ENCODE measurements at places on chromosomes 16 and 17.

DNA sequence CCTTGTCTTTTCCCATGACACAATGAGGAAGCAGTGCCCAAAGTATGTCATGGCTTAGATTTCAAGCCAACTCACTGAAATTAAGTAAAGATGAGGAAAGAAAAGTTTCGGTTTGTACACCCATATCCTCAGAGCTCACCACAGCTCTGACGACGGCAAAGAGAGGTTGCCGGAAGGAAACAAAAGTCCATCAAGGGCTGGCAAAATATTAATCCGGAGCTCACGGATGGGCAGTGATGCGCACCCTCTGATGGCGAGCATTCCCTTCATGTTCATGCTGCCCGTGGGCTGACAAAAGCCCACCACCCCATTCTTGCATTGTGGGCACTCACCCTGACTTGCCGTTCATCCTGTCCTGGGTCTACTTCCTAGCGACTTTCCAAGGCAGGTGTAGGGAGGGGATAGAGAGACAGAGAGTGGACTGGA is 103.1 kb downstream of the SOX9 start:
- no peak for DNase-seq

- DNase-seq, result no peak
Observed at GRCh38 chr16:86604436-86605193, 26.3 kb downstream of the FOXL1 start.

DNA sequence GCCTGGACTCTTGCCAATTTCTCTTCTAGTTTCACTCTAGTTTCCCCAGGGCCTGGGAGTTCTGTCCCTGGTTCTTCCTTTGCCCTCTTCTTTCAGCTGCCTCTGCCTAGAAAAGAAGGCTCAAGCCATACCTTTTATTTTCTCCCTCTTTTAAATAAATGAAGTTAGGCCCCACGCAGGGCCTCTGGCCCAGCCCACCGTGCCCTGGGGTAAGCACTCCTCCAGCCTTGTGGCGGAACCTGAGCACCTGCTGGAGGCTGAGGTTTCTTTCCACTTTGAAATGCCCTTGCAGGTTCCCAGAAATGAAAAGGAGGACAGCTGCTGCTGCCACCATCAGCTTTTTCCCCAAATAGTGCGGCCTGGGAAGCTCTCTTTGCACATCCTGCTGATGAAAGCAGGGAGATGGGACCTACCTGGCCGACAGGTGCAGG is 139.4 kb downstream of the CCDC182 start:
- DNase-seq, result no peak

DNA sequence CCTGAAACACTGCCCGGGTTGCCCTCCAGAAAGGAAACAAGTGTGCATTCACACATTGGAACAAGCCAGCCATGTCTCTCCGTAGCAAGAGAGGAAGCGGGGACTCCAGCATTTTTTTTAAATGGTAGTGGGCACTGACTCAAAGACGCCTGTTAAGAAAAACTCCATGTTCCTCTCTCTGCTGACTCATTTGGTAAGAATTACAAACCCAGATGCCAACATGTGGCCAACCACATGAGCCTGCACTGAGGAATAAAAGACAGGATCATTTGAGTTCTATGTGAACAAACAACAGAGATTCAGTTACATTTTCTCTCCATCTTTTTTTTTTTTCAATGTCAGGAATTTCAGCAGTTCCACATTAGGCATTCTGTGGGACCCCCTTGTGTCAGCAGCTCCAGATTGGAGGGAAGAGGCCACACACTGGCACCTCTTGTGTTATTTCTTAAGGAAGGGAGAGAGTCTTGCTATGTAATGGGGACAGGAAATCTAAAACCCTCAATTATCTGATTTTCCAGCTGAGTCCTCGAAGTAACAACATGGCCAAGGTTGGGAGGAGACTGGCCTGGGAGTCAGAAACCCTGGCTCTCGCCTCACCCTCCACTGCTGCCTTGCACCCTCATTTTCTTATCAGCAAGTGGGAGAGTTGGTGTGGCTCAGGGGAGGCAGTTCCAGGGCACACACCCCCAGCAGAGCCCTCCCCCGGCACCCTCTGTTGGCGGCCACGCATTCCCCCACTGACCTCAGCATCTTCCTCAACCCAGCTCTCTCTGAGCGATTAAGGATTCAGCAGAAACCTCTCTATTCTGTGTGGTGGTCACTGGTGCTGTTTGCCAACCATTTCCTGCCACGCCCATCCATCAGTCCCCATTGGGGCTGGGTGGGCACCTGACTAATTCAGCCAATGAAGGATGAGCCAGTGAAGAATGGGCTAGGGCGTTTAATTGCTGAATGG is 173.0 kb downstream of the FOXL1 start:
- no peak for DNase-seq

DNA sequence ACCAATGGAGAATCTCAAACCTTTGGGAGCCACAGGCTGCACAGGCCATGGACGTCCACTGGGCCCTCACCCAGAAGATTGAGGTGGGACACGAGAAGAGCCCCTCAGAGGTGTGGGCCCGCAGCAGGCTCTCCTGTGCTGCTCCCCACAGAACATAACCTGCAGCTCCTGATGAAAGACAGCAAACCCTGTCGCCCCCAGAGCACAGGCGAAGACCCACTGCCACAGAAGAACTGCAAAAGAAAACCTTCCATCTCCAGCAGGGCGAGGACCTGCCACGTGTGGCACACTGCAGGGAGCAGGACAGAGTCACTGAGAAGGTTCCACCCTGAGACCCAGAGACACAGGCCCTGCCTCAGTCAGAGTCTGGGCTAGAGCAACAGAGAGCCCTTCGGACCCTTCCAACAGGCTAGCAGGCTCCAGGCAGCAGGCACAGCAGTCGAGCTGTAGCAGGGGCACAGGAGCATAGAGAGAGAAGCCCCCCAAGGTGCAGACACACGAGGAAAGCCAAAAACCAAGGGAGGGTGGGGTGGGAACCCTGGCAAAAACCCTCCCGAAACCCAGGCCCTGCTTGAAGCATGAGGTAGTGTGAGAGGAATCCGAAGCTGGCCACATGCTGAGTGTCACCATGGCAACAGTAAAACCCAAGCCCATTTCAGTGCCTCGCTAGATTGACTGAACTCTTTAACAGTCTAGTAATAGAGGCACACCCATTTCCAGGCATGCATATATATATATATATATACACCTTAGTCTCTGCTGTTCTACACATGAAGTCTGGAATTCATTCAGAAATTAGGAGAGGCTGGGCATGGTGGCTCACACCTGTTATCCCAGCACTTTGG is 60.0 kb upstream of the CHMP6 start:
- DNase-seq, result no peak

GRCh38 chr17:16534236-16534635 is 34.8 kb downstream of the ZNF287 start:
- no peak for DNase-seq

- DNase-seq, result no peak
Observed at GRCh38 chr17:46071796-46072195, 72.7 kb downstream of the STH start.

GRCh38 chr17:76772842-76773525 is 35.1 kb downstream of the MFSD11 start:
- DNase-seq, result no peak

DNA sequence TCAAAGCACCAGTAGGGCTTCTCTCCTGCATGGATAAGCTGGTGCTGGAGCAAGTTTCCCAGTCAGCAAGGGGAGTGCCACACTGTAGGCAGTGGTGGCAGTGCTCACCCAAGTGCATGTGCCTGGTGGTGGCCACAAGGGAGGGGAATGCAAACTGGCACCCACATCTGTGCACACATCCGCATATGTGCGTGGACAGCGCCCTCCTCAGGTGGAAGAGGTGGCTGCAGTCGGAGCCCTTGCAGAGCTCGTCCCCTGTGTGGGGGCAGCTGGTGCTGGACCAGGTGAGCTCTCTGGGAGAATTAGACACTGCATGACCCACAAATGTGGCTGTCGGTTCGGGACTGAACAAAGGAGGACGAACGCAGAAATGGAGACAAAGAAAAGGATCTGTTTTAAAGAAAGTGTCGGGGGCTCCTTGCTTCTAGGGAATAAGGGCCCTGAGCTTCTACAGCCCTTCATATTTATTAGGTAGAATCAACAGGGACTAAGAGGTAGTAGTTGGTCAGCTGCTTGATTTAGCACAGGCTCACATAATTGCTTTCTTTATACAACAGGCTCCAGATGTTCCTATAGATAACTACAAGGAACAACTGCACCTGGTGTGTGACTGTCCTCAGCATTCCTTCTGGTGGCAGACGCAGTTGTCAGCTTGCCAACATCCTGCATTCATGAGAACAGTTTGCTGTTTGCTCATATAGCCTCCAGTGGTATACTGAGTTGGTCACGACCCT is 5.3 kb upstream of the ZNF689 start:
- DNase-seq, result peak; percentile 78

- no peak for DNase-seq
Observed at GRCh38 chr16:67329901-67330300, 3.3 kb downstream of the LRRC36 start.

DNA sequence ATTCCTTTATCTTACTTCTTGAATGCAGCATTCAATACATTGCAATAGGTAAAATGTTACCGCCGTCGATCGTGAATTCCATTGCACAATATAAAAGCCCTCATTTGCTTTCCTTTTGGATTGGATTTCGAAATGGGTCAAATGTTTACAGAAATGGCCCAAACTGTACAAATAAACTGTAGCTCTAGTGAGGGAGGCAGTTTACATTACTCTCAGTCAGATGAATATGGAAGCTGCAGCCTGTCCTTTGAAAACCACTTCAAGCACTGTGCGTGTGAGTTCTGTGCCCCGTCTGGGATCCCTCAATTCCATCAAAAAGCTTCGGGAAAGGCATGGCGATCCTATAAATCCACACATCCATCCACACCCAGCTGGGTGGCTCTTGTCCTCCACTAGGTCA is 258.6 kb upstream of the FOXF1 start:
- no peak for DNase-seq

DNA sequence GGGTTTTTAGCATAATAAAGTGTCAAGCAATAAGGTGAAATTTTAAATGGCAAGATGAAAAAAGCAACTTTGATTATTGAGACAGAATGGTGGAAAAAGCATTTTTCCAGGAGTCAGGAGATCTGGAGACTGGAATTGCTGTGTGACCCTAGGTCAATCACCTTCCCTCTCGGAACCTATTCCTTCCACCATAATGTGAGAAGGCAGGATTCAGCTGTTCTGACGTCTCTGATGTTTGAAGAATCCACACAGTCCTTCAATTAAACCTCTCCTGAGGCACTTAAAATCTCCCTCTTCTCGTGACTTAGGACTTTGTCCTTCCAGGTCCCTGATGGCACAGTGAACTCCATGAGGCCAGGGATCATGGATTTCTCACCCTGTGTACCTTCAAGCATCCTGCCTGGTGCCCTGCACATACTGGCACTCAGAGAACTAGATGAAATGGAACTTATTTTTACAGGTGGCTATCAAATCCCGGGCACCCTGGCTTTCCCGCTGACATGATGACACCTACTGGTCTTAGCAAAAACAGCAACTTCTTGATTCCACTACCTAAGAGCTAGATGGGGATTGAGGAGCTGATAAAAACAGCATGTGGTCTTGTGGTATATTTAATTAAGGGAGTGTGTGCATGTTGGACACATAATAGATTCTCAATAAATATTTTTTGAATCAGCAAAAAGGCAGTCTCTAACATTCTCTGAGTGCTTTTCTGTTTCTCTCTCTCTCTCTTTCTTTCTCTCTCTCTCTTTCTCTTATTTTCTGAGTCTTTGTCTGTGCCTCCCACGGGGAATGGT is 2.3 kb upstream of the CCDC182 start:
- peak; percentile 33 for DNase-seq

- DNase-seq, result no peak
Observed at GRCh38 chr17:80998748-80999535, 7.3 kb downstream of the CHMP6 start.

- no peak for DNase-seq
Observed at GRCh38 chr17:33234930-33235685, 58.0 kb downstream of the ASIC2 start.

DNA sequence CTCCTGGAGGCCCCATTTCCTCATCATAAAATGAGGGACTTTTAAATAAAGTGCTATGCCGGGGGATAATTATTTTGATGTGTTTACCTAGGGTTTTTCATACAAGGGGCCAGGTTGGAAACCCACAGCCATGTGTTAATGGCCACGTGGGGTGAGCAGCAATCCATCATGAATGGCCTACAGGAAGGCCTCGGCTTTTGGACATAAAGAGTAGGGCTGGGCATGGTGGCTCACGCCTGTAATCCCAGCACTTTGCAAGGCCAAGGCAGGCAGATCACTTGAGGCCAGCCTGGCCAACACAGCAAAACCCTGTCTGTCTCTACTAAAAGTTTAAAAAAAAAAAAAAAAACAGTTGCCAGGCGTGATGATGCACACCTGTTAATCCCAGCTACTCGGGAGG is 40.3 kb downstream of the MEAK7 start:
- no peak for DNase-seq

GRCh38 chr17:52106638-52107261 is 51.8 kb downstream of the CA10 start:
- peak; percentile 62 for DNase-seq

GRCh38 chr17:52106072-52106471 is 52.4 kb downstream of the CA10 start:
- DNase-seq, result no peak

- DNase-seq, result no peak
Observed at GRCh38 chr17:76998839-76999238, 130.6 kb downstream of the MGAT5B start.

DNA sequence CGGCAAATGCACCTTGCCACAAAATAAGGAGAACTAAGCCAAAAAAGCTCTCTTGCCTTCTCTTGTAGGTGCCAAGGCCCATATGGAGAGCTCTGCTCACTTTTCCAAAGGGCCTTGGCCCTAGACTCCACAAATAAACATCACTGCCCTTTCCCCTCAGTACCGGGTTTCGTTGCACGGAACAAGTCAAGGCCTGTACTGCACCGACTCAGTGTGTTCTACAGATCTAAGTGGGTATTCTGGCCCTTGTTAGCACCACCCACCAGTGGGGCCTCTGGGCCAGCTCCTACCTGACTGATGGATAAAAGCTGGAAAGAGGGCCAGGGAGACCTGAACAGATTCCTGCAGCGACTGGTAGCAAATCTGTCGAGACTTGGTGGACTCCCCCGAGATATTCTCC is 43.7 kb upstream of the GSG1L start:
- no peak for DNase-seq

GRCh38 chr17:67534941-67535340 is 157.9 kb downstream of the PITPNC1 start:
- no peak for DNase-seq

DNA sequence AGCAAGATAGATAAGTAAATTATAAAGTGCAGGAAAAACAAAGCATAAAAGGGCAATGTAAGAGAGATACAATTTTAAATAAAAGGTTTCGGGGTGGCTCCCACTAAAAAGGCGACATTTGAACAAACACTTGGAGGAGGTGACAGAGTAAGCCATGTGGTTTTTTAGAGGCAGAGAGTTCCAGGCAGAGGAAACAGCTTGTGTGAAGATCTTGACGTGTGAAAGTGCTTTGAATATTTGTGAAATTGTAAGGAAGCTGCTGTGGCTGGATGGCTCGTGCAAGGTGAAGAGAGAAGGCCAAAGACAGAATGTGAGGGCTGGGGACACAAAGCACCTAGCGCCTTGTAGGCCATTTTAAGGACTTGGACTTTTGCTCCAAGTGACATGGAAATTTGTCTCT is 28.6 kb upstream of the HYDIN start:
- DNase-seq, result no peak

All from glutamatergic neuron (in vitro differentiated cells).